ENCODE measurements at places on chromosomes 12 and 14. TPM values are rescaled to one million over a fixed set of nuclear protein-coding genes. Genes with fewer than 3 reads are reported as not detected.

The CLMN gene
- polyA plus RNA-seq: 20.9 TPM

The TMEM30B gene
- 13.0 TPM for polyA plus RNA-seq

The KRT72 gene
- polyA plus RNA-seq: not detected

The KRT6B gene
- polyA plus RNA-seq: not detected

The FERMT2 gene
- polyA plus RNA-seq: 189 TPM

The ZNF219 gene
- polyA plus RNA-seq: 23.4 TPM

The TMEM233 gene
- 1.0 TPM for polyA plus RNA-seq

The GLS2 gene
- 0.89 TPM for polyA plus RNA-seq

The KRT73 gene
- not detected for polyA plus RNA-seq

The DCAF5 gene
- polyA plus RNA-seq: 54.4 TPM

The TMBIM4 gene
- 129 TPM for polyA plus RNA-seq

The CCDC196 gene
- not detected for polyA plus RNA-seq

The NR4A1 gene
- 14.2 TPM for polyA plus RNA-seq

The DNAI7 gene
- polyA plus RNA-seq: 7.4 TPM

The TMPRSS12 gene
- polyA plus RNA-seq: 0.06 TPM

GRCh38 chr12:44875417-44875953, 630 bp downstream of the NELL2 start:
- DNase-seq: no peak

DNA sequence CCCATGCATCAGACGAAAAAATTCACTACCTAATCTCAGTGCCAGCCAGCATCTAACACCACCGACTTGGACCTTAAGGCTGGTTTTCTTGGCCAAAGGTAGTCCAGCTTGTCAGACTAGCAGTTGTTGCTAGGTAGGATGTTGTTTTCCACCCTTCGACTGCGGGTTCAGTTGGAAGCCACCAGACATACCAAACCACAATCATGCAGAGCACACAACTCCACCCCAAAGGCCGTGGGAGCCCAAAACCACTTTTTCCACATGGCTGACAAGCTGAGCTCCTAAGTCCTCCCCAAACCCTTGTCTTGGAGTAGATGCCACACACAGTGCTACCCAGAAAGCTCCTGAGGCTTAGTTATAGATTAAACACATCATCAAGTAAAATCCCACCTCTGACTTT, 46.8 kb downstream of the LRIG3 start:
- no peak for DNase-seq

DNA sequence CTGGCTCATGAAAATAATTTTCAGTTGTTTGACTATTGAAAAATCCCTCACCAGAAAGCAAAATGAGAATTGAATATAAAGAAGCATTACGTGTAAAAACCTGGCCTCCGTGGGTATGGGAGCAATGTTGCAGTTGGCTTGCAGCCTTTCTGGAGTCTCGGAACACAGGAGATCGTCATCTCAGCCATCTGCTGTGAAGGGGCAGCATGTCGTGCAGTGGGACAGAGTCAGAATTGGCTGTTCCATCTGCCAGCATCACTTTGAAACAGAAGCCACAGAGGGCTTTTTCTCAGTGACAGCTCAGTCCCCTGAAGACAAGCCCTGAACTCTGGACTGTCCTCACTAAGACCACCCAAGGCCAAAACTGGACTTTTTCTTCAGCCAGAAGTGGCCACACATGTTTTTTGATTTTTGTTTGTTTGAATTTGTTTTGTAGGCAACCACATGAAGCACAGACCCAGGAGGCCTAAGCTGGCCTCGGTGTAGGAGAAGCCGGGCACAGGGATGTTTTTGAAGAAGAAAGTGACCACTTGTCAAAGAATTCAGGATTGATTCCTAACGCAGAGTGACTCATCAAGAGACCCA, 170.8 kb upstream of the DYRK2 start:
- DNase-seq: no peak

DNA sequence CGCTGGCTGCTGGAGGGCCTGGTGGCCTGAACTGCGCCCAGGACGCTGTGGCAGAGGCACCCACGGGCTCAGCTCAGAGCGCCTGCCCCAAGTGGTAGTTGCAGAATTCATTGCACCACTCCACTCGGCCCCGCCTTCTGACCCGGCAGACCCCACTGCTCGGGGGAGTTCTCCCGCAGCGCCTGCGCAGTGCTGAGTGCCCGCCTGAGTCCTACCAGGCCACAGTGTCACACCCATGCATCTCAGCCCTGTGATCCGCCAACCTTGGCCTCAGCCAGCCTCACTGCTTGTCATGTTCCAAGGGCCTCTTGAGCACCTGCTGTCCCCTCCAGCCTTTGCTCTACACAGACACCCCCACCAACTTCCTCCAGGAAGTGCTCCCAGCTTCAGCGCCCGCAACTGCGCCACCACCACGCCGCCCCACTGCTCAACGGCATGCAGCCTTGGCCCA, 12.2 kb downstream of the DEGS2 start:
- DNase-seq: no peak

- no peak for DNase-seq
These were observed 7.3 kb downstream of the AKT1 start for GRCh38 chr14:104788161-104788818.

- DNase-seq: no peak
These were observed 72.9 kb downstream of the PRIMA1 start for GRCh38 chr14:93715279-93715927.

GRCh38 chr12:115944837-115945490, 332.5 kb downstream of the MED13L start:
- DNase-seq: no peak

DNA sequence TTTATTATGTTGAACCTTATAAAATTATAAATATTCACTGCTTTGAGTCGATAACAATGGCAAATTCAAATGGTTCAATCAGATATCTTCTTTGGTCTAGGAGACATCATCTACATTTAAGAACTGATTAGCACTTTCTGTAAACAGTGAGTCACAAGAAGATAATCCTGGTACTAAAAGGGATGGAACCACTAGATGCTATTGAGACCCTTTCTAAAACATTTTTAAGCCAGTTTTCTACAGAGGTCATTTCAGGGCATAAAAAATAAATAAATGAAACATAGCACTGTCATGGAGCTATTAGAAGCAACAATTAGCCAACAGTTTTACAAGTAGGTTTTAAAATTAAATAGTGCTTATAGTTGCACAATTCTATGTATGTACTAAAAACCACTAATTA, 212.2 kb downstream of the DUSP6 start:
- DNase-seq: no peak

DNA sequence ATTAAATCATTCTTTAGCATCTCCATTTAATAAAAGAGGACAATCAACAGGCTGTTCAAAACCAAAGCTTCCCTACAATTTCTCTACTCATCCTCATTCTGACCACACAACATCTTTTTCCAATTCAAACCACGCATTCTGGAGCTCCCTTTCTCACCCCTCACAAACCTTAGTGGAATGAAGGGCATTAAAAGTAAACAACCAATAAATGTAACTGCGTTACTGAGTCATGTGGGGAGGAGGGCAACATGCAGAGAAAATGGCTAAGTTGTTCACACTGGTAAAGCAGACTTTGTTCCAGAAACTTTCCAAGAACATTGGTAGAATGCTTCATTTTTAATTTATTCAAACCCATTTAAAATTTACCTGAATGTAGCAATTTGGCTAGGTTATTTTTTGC, 19.6 kb downstream of the SOX5 start:
- DNase-seq: no peak

GRCh38 chr14:58549105-58549757, 88.5 kb upstream of the DACT1 start:
- DNase-seq: no peak

GRCh38 chr14:21215879-21216251, 53.4 kb downstream of the HNRNPC start:
- DNase-seq: no peak

- no peak for DNase-seq
These were observed 6.3 kb downstream of the MGAT4C start for GRCh38 chr12:86249851-86250250.

DNA sequence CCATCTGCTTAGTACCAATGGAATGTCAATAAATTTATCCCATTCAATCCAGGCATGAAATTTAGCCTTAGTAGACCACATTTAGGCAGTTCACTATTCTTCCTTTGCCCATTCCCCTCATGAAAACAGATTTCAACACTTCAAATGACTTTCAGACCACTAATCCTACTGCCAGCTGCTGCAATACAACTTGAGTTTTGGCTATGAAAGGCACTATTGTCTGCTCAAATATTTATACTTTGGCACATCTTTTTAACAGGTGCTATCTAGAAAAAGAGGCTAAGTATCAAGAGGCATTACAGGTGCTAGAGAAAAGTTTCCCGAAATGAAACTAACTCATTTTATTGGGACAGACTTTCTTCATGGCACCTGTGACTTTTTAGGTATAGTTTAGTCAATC, 499.8 kb downstream of the C12orf50 start:
- no peak for DNase-seq

GRCh38 chr12:18045446-18045992, 44.5 kb downstream of the RERGL start:
- no peak for DNase-seq

DNA sequence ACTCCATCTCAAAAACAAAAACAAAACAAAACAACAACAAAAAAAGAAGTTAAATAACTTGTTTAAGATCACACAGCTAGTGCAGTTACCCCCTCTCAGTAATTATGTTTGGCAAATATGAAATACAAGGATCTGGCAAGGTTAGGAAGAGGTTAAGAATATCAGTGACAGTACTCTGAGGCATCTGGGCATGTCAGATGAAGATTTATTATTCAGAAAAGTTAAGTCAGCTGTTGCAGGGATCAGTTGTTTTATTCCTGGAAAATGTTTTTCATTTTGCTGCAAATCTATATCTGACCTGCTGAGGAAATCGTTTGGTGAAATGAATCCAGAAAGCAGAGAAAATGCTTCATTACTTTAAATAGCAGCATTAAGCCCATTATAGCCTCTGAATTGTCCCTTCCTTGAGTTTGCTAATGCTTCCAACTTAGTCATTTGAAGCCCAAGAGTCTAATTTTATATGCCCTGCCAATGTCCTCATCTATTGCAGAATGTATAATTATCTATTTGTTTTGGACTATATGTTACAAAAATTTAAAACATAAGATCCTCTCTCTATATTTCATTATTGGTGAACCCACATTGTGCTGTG, 8.1 kb downstream of the GPX2 start:
- no peak for DNase-seq

GRCh38 chr12:14454098-14454907, 88.8 kb downstream of the ATF7IP start:
- no peak for DNase-seq

- DNase-seq: no peak
These were observed 172.4 kb upstream of the CAND1 start for GRCh38 chr12:67096533-67097318.

DNA sequence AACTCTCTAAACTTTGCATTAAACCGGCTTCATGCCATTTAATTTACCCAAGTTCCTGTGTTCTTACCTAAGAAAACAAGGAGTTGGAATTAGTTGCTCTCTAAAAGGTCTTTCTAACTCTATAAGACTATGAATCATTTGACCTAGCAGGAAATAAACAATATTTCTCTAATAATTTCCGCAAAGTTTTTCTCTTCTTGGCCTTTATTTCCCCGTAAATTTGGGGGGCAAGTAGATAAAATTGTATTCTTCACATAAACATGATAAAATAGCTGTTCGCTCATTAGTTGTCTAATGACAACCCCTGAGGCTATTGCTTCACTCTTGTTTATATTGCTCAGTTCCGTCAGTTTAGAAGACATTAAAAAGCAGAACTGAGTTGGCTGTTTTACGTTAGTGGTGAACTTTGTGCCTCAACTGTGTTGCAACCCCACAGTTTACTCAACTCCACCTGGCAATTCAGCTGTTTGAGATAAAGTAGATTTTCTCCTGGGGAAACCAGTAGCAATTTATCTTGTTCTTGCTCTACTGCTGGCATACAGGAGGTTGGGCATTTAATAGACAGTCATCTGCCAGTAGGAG, 74.7 kb downstream of the BTG1 start:
- DNase-seq: no peak

DNA sequence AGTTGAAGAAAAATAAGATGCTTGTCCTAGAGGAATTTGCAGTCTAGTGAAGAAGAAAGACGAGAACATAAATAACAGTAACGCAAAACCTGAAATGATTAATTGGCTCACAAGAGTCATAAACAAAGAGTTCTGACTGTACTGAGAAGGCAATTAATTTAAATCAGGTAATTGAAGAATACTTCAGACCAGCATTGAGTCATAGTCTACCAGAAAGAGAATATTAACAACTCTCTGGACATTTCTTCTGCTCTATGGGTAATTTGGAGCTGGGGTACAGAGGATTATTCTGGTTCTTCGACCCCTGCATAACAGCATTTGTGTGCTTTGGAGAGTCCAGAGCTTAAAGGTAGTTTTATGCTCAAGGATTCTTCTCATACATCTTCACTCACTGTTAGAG, 390.3 kb upstream of the DCN start:
- no peak for DNase-seq

DNA sequence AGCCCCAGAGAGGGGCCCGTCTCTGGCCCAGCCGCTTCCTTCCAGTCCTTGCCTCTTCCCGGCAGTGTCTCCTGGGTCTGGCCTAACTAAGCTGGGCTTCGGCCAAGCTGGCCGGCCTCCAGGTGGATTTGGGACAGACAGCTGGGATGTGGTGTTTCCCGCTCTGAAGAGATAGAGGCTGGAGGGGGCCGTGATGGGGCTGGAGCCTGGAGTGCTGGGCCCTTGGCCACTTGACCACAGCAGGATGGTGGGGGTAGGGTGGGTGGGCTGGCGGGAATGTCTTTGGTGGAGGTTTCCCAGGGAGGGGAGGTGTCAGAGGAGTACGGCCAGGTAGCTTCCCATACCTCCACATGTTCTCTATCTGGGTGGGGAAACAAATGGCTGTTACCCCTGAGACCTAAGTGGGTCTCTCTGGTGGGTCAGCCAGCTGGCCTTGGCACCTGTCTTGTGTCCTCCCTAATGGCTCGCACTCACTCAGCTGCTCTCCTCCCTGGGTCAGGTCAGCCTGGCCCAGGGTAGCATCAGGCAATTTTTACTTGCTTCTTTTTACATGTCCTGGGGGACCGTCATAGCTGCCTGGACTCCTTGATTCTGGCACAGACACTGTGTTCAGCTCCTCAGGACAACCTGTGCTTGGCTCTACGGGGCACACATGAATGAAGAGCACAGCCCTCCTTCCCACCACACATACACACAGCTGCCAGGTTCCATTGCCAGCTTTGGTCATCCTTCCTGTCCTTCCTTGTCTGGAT, 19.8 kb upstream of the PGF start:
- no peak for DNase-seq

Measured in right renal cortex interstitium (tissue), 3 donors.